Stimulated activated CD4-positive, alpha-beta T cell treated with anti-CD3 and anti-CD28 coated beads, Interleukin-12 subunit alpha, Interleukin-12 subunit beta, amount 100 ng/mL, for 24 hours (primary cell): ENCODE measurements at places on chromosomes 1 and 21.
A peak's percentile ranks its signal among the peaks of the same experiment; 100 is the strongest.

GRCh38 chr21:42317826-42318746 lies 2.9 kb upstream of the TFF3 start:
- DNase-seq: no peak

DNA sequence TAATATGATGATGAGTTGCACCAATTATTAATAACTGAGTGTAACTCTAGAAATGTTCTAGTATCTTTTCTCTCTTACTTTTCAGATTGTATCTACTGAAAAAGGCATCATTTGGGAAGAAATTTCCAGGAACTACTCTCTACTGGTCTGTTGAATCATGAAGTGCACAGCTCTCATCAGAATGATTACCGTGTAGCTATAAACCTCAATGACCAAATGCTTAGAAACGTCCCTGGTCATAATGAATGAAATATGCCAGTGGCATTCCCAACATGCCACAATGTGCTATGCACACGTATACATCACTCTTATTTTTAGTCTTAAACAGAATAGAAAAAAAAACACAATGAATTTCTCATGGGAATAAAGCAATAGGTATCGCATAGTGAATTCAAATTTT lies 534.3 kb upstream of the OLFM3 start:
- DNase-seq: no peak

DNA sequence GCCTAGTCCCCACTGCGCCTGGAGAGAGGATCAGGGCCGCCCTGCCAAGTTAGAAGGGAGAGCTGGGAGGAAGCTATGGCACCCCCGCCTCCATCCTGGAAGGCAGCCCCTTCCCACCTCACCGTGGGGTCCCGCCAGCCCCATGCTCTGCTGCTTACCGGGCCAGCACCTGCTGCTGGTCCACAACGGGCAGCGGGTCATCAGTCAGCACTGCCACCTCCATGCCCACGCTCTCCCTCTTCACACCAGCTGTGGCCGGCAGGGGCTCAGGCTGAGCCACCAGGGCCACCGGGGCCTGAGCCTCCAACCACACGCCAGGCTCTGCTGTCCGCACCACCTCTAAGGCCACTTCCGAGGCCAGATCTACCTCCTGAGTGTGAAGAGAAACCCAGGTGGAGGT lies 23.5 kb upstream of the DDOST start:
- DNase-seq: no peak

- DNase-seq: no peak
These were observed 24.0 kb downstream of the FNBP1L start for GRCh38 chr1:93471911-93472310.

- DNase-seq: no peak
These were observed 3.8 kb downstream of the SMG7 start for GRCh38 chr1:183476081-183476480.

DNA sequence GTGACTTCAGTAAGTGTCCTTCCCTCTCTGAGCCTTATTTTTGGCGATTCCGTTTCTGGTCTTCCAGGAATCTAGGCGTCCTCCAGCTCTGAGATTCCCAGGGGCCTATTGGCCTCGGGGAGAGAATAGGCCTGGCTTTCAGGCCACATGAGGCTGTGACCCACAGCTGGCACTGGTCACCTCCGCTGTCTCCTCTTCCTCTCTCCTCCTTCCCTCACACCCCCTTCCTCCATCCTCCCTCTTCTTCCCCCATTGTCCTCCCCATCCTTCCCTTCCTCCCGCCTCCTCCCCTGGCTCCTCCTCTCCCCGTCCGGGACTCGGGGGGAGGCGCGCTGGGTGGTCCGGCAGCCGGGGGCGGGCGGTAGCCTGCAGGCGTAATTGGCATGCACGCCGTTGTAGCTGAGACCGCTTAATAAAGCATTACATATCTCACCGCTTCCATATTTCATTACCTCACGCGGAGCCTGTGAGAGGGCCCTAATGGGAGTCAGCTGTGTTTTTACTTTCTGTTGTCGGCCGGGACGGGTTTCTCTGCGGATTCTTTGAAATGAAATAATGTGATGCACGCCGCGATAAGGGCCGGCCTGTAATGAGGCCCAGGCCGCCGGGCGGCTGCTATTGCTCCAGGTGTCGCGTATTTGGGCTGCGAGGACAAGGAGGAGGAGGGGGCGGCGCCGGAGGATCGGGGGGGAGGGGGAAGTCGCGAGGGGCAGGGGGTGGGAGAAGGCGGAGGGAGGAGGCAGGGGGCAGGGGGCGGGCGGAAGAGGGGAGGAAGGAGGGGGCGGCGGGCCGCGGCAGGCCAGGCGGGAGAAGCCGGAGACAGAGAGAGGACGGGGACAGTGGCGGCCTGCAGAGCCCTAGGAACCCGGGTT lies 95.3 kb downstream of the FOXD2 start:
- peak; percentile 2 for DNase-seq

GRCh38 chr21:33078907-33079582 lies 9.1 kb downstream of the OLIG1 start:
- DNase-seq: no peak

DNA sequence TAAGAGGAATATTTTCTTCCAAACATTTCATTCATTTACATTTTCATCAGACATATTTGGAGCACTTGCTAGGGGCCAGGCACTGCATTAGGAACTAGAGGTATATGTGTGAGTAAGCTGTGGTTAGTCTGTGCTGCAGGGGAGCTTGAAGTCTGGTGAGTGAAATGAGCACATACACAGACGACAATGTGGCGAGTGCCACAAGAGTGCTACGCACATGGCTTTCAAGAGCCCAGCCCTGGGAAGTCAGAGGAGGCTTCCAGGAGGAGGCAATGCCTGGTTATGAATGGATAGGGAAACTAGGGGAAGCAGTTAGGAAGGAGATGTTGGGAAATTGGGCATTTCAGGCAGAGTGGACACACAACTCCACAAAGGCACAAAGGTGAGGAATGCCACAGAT lies 171.8 kb downstream of the IER5 start:
- DNase-seq: no peak

- no peak for DNase-seq
These were observed 35.2 kb downstream of the GORAB start for GRCh38 chr1:170567214-170567613.

GRCh38 chr1:47214549-47214948 lies 17.5 kb downstream of the TAL1 start:
- no peak for DNase-seq

DNA sequence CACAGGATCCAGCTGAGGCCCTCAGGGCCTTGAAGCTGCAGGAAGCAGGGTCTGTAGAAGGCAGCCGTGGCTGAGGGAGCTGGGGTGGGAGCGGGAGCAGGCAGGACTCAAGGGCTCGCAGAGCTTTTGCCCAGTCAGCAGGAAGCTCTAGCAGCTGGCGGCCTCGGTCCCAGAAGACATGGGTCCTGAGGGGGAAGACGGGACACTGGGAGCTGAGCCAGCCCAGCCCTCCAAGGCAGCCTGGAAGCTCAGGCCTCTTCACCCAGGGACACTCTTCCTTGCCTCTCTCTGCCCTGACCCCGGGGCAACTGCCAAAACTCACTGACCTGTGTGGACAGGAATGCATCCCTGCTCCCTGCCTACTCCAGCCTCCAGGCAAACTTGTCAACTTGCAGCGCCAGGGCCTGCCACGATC lies 8.9 kb downstream of the ADGRB2 start:
- DNase-seq: no peak

DNA sequence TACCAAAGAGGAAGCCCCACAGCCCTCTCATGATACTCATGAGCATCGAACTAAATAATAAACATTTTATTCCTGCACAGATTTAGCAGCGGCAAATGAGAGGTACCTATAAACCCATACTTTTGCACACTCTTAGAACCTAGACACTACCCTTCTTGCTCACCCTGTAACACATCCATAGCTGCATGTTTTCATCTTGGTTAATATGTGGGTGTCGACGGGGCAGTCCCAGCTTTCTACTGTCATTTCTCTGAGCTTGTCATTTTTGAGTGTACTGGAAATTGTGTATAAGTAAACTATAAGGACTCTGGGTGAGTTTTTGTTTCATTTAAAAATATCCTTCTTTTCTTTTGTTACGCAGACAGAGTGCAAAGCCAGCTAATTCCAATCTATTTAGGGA lies 25.5 kb downstream of the OVGP1 start:
- no peak for DNase-seq

- no peak for DNase-seq
These were observed 101.7 kb downstream of the NR5A2 start for GRCh38 chr1:200128944-200129879.

DNA sequence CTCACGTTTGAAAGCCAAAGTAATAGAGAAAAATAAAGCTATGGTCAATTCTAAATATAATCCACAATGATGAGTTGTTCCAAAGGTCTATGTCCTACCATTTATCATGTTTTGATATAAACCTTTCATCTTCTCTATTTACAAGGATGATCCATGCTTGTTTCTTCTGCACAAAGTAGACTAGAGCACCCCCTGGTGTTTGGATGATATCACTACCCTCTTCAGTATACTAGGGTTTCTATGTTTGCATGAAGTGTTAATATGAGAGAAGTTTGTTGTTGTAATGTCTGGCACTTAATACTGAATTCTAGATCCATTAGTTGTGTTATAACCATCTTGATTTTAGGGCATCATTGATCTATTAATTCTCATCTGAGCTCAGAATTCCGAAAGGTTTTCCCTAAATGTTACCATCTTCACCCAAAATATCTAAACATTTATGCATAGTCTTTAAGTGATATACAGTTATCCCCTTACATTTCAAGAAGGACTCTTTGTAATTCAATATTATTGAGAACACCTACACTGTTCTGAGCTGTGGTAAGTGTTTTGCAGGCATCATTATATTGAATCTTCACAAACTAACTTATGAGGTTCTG lies 21.1 kb downstream of the CLDN8 start:
- no peak for DNase-seq

DNA sequence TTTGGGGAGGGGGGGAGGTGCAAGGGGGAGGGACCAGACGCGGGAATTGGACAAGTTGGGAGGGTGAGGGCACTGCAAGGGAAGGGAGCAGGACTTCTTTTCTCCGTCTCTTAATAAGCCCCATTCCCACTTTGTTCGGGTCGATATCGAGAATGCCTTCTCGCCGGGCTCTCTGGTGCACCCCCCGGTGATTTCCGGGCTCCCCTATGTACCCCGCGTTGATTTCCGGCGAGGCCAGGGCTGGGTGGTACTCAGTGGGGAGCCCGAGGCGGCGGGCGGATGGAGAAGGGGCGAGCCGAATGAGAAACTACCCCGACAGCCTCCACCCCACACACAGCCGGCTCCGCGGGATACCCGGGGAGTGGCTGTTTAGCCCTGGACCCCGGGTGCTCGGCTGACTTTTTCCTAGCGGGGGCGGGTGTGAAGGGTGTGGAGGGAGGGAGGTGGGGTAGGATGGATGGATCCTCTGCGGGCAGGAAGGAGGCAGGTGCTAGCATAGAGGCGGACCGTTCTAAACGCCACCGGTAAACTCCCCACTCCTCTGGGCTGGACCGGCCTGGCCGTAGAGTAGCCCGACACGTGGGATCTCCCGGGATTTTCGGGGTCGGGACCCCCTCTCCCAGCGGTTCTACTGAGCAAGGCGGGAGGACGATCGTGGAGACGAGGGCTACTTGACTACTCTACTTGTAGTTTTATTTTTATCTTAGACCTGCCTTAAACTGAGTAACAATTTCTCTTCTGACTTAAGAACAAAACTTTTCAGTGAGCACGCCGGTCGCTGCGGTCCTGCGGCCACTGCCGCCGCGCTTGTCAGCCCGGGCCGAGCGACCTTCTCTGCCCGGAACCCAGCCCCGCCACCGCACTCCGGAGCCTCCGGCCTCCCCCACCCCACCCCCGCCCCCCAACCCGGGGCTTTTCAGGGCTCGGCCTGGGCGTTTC lies 1.0 kb downstream of the RNF220 start:
- no peak for DNase-seq

GRCh38 chr1:205976708-205977401 lies 26.3 kb downstream of the RAB7B start:
- no peak for DNase-seq

GRCh38 chr1:6393400-6394187 lies at the start of gene ACOT7:
Gene ACOT7, minus strand, starts transcription at chr1:6393767. Its CDS starts 368 bp downstream, at chr1:6393399.
- DNase-seq: peak; percentile 73

- no peak for DNase-seq
These were observed 30.1 kb downstream of the RAP1A start for GRCh38 chr1:111649648-111650047.

GRCh38 chr1:42926235-42926878 lies 32.3 kb downstream of the SLC2A1 start:
- DNase-seq: no peak

- peak; percentile 20 for DNase-seq
These were observed 760 bp upstream of the NPHP4 start for GRCh38 chr1:5992814-5993555.

- DNase-seq: no peak
These were observed 16.9 kb upstream of the BCAR3 start for GRCh38 chr1:93698329-93699048.

GRCh38 chr1:172815740-172816139 lies 156.8 kb downstream of the FASLG start:
- no peak for DNase-seq

GRCh38 chr1:110746644-110747259 lies 72.0 kb upstream of the KCNA3 start:
- DNase-seq: peak; percentile 42

- no peak for DNase-seq
These were observed 14.1 kb downstream of the ENAH start for GRCh38 chr1:225638853-225639252.

DNA sequence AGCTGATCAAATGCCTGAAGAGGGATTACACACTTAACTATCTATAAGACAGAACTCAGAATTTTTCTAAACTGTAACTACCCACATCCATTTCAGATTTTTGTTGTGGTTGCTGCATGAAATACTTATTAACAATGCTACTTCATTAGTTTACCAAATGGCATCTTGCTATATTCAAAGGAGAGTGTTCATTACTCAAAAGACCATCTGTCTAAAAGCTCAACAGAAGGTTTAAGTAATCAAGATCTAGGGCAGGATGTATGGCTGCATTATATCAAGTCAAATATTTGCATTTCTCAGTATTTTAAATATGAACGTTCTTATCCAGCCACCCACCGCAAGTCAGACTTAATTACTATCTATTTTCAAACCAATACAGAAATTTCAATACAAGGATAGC lies 79.9 kb downstream of the SIPA1L2 start:
- DNase-seq: no peak

DNA sequence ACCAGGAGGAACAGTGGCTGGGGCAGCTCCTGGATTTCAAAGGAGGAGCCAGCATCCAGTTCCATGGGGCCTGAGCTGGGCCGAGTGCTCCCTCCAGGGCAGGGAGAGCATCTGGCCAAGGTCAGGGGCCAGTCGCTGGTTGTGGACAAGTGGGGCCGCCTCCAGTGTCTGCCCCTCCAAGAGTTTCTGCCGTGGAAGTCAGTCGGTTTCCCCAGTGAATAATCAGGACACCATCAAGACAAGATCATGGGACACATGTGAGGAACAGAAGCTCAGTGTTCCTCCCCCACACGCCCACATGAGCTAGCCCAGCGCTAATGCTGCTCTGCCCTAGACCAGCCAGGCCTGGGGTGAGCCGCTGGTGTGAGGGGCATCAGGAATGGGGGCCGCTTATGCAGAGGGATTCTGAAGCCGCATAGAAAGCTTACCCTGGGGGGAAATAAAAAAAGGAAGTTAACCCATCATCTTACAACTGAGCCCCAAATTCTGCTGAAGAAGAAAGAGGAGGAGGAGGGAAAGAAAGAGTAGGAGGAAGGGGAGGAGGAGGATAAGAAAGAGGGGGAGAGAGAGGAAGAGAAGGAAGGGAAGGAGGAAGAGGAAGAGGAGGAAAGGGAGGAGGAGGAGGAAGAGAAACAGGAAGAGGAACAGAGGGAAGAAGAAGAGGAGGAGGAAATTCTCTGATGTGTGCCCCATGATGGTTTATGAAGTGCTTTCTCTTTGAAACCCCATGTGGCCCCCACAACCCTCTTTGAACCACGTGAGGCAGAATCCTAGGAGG lies 198.4 kb downstream of the MATN1 start:
- no peak for DNase-seq
